Activated CD4-positive, alpha-beta T cell treated with anti-CD3 and anti-CD28 coated beads for 48 hours (primary cell): ENCODE measurements at places on chromosomes 6 and 20.

DNA sequence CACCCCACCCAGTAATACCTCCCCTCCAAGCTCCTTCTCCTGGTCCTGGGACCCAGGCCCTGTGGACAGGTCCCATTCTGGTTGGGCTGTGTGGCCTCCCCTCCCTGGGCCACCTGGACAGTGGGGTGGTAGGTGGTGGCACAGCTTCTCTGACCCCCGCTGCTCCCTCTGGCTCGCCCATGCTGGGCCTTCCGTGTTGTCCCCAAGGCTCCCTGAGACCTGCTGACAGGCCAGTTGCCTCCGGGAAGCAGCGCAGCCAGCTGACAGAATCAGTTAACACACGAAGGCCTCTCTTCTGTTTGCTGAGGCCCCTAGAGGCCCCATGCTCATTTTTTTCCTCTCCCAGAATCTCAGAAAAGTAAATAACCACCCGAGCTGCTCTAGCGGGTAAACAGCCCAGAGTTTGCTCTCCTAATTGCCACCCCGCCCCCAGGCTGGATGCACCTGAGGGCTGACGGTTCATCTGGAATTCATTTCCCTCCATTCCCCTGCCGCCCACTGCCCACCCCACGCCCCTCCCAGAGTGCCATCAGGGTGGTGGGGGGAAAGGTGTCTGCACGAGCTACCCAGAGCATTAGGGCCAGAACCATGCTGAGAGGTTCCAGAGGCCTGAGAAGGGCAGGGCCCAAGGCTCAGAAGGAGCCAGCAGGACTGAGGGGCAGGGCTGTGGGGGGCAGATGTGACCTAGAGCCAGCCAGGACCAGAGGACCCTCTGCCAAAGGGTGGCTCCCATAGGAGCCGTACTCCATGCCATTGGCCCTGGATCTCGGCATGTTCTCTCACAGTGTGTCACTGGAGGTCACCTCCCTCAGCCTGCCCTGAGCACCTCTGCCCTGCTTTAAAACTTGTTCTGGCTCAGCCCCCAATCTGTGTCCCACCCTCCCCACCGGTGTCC lies 157.5 kb downstream of the GRM4 start:
- DNase-seq: no peak

GRCh38 chr20:55173601-55174000 lies 698.2 kb downstream of the DOK5 start:
- DNase-seq: no peak

GRCh38 chr6:131122007-131122406 lies 13.3 kb upstream of the AKAP7 start:
- no peak for DNase-seq

DNA sequence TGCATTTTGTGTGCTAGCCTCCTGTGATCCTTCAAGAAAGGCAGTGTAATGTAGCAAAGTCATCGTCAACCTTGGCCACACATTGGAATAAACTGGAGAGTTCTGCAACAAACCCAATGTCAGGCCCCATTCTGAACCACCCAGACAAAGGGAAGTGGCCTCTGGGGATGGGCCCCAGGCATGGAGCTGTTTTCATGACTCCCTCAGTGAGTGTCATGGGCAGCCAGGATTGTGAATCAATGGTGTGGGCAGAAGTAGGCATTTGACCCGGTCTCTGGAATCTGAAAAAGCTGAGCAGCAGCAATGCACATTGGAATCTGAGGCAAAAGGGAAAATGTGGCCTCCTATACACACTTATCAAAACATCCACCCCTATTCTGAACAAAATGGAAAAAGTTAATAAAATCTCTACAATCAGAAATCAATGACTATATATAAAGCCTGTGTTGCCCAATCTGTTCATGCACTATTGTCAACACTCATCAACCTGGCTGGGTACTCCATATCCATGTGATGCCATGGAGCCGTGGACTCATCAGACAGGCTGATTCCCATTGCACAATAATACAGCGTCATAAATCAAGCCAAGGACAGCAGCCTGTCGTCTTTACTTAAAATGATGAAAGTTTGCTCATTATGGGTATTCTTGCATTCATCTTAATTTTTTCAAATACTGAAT lies 134.9 kb upstream of the STMND1 start:
- no peak for DNase-seq

DNA sequence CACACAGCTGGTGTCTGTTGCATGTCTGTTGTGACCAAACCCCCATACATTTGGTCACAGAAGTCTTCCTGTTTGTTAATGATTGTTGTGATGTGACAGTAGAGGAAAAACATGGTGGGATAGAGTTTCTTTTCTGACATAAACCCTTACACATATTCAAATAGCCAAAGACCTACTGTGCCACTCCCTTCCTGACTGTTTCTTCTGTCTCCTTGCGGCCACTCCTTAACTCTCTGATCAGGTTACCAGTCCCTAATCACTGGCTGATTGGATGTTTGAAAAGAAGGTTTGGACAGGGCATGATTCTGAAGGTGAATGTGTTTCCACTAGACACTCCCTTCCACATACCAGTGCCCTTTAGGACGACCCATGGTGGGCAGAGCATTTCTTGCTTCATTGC lies 101.2 kb downstream of the SCP2D1 start:
- DNase-seq: no peak

DNA sequence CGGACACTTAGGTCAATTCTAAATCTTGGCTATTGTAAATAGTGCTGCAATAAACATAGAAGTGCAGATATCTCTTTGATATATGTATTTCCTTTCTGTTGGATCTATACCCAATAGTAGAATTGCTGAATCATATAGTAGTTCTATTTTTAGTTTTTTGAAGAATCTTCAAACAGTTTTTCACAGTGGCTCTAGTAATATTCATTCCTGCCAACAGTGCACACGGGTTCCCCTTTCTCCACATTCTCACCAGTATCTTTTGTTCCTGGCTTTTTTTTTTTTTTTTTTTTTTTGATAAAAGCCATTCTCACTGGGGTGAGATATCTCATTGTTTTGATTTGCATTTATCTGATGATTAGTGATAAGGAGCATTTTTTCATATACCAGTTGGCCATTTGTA lies 1.8 kb upstream of the FBXL4 start:
- no peak for DNase-seq

DNA sequence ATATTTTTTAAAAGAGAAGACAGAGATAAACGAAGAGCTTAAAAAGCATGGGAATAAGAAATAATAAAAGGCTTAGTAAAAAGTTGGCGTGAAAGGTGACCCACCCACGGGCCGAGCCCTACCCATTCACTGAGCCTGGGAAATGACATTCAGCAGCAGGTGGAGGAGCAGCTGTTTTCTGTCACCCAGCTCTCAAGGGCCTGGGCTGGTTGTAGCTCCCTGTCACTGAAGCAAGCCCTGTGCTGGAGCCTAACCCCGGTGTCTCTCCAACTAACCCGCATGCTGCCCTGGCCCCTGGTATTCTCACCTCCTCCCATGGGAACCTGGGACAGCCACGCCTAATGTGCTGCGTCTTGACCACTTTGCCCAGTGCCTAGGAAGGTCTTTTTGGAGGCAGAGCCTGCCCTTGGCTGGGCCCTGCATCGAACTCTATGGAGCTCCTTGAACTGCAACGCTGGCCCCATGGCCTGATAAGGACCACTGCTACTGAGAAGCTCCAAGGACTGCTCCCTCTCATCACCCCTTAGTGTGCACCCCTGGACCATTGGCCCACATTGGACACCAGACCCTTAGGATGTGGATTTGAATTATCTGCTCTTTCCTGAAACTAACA lies 68.8 kb upstream of the IYD start:
- DNase-seq: no peak

- DNase-seq: no peak
Observed at GRCh38 chr6:109891924-109892323, 86.2 kb upstream of the GPR6 start.

DNA sequence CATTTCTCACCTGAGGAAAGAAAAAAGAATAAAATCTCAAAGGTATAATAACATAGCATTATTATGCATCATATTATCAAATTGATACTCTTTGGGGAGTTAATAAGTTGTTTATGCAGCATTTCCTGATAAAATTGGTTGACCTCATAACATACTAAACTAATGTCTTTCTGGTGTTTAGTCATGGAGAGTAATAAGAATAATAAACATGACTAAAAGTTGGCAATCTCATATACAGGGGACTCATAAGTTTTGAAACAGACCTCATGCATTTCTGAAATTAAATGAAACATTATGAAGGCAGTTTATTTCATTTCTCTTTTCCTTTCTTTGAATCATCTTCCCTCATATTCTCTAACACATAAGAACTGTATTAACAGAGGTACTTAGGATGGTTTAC lies 60.5 kb upstream of the PRDM1 start:
- no peak for DNase-seq
